ENCODE measurements at places on chromosomes 12 and 14.

GRCh38 chr12:132474237-132474741 lies 15.7 kb upstream of the FBRSL1 start:
- DNase-seq: no peak

GRCh38 chr12:38328306-38328895 lies 11.8 kb downstream of the ALG10B start:
- peak; percentile 39 for DNase-seq

GRCh38 chr12:67633708-67634107 lies 14.8 kb upstream of the DYRK2 start:
- DNase-seq: peak; percentile 57

DNA sequence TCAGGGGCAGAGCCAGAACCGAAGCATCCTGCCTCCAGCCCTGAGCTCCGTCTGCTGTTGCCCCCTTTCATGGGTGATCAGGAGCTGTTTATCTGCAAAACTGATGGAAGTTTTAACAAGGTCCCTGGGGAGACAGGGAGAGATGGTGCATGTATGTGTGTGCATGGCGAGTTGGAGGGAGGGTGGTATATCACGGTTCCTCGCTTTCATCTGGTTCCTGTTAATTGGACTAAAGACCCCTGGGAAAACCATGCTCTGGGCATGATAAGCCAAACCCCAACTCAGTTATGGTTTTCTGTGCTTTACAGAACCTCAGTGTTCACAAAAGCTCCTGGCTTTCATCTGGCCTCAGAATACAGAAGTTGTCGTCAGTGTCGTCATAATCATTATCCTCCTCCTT lies 133.6 kb downstream of the KSR2 start:
- DNase-seq: no peak

GRCh38 chr14:33951183-33951840 lies 438 bp upstream of the EGLN3 start:
- DNase-seq: no peak

GRCh38 chr14:66541627-66542026 lies 33.7 kb downstream of the GPHN start:
- no peak for DNase-seq

- DNase-seq: peak; percentile 57
Observed at GRCh38 chr14:25431211-25432076, 381.5 kb upstream of the STXBP6 start.

GRCh38 chr12:124441443-124442194 lies 125.8 kb downstream of the NCOR2 start:
- DNase-seq: no peak

GRCh38 chr14:102935756-102936155 lies 13.3 kb downstream of the AMN start:
- DNase-seq: no peak

- DNase-seq: no peak
Observed at GRCh38 chr12:32841061-32841460, 55.5 kb downstream of the PKP2 start.

- DNase-seq: no peak
Observed at GRCh38 chr12:44362947-44363346, 513.2 kb downstream of the NELL2 start.

DNA sequence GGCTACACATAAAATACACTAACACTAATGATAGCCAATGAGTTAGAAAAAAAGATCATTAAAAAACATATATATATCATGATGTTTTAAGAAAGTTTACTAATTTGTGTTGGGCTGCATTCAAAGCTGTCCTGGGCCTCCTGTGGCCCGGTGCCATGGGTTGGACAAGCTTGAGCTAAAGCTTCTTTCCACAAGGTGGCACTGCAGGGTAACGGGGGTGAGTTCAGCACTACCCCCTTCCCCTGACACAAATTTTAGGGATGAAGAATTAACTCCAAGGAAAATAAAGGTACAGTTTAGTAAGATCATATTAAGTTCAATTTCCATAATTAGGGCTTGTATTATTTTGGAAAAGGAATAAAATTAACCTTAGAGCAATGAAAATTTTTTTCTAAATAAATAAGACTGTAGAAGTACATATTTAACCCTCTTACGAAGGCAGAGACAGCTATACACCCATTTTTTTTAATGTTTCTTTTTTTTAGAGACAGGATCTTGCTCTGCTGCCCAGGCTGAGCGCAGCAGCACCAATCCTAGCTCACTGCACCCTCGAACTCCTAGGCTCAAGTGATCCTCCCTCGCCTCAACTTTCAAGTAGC lies 38.9 kb downstream of the PPP1R13B start:
- peak; percentile 63 for DNase-seq

- no peak for DNase-seq
Observed at GRCh38 chr12:31582155-31582554, 8.8 kb downstream of the DENND5B start.

- no peak for DNase-seq
Observed at GRCh38 chr12:121064116-121064515, 25.1 kb upstream of the OASL start.
